ENCODE measurements at places on chromosomes 1 and 21. TPM values are rescaled to one million over a fixed set of nuclear protein-coding genes. Genes with fewer than 3 reads are reported as not detected.

GRCh38 chr1:21639594-21640041 is 29.5 kb downstream of the RAP1GAP start:
- DNase-seq = peak; percentile 22

DNA sequence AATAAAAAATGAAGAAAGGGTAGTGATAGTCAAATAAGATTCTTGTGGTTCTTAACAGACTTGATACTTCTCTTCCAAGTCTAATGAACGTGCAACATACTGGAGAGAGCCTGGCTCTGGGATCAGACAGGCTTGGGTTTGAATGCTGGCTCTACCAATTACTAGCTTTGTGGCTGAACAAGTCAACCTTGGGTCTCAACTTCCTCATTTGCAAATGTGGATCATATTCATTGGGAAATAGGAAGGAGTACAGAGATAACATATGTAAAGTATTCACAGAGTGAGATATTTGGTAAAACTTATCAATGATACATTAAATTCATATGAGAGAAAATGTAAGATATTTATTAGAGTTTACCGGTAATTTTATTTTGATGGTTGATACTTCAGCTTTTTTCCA is 2.0 kb downstream of the EDEM3 start:
- no peak for DNase-seq

DNA sequence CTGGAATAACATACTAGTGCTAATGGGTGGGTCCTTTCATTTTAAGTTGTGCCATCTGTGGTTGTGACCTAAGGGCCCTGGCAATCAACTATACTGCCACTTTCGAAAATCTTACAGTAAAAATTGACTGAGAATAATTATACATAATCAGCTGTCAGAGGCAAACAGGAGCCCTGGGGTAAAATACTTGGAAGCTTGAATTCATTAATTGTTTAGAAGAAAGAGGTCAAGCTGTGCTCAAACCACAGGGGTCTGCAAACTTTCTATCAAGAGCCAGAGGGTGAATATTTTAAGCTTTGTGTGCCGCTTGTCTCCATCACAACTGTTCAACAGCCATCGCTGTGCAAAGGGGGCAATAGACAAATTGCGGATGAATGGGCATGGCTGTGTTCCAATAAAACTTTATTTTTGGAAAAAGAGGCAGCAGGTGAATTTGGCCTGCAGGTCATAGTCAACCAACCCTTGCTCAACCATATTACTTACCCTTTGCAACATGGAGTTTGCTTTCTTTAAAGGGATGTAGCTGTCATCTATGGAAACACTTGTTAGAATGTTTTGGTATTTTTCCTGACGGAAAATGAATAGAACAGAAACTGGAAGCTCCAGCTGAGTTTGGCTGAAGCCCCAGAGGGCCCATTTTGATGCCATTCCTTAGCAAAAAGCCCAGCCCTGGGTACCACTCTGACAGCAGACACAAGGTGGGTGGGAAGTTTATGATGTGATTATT is 35.7 kb upstream of the USP1 start:
- no peak for DNase-seq

- no peak for DNase-seq
Observed at GRCh38 chr1:87591492-87591891, 262.8 kb downstream of the LMO4 start.

GRCh38 chr21:14356746-14357145 is 26.2 kb downstream of the HSPA13 start:
- DNase-seq = no peak

DNA sequence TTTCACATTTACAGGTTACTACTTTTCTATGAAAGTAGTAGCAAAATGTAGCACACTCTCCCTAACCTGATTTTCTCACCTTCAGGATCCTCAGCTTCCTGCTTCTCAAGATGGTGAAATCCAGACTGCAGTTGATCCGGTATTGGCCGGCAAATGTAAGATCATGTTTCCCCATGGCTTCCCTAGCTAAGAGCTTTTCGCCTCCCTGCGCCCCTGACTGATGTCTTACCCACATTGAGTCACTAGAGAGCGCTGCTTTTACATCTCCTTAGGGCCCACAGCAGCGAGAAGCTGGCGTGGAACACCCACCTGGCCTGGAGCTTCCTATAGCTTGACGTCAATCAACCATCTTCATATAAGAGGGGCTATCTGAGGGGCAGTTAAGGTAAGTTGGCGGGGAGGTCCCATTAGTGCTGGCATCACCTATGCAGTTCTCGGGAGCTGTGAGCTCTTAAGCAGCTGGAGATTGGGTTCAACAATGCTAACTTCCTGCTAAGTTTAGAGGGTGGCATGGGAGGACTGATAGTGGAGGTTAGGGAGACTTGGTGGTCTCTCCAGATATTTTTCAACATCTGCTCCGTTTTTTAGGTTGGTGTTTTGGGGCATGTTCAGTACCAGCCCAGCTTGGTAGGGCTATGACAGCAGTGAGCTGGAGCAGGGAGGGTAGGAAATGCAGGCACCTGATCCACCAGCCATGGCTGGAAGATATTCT is 5.5 kb downstream of the PTPN7 start:
- DNase-seq = no peak

Gene IL24
- total RNA-seq = not detected

DNA sequence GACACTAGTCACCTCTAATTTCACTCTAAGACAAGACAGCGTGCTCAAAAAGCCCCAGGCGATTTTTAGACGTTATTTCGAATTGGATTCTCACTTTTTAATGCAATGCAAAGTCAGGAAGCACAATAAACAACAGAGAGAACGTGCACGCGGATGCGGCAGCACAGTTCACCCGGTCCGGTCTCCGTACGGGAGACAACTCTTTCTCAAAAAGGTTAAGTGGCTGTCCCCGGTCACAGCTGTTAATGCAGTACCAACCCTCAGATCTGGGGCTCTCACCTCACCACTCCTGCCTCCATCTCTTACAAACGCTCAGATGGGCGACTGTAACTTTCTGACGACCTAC is 1.2 kb downstream of the HP1BP3 start:
- peak; percentile 1 for DNase-seq

GRCh38 chr1:117607471-117607870 is 1.6 kb downstream of the TENT5C start:
- DNase-seq = no peak

Gene NOTCH2
- 62.2 TPM for total RNA-seq

Gene HAO2
- not detected for total RNA-seq

GRCh38 chr21:19781881-19782652 is 1216.1 kb upstream of the NCAM2 start:
- no peak for DNase-seq

Gene EPHB2
- 39.3 TPM for total RNA-seq

DNA sequence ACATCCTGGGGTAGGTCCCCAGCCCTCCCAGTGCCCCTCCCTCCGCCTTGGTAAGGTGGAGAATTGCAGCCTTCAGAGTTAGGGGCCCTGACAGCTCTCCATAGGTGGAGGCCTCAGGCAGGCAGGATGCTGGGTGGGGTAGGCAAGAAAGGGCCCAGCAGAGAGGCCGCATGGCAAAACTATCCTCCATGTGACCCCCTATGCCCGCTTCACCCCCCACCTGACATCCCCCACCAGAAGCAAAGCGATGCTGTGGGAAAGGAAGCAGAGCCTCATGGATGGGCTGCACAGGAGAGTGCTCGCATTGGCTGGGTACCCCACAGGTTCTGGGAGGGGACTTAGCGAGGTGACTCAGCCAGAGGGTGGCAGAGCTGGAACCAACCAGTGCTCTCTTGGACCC is 1.6 kb downstream of the S100A9 start:
- DNase-seq = no peak

- DNase-seq = peak; percentile 50
Observed at GRCh38 chr21:21163904-21164303, 165.7 kb downstream of the NCAM2 start.

DNA sequence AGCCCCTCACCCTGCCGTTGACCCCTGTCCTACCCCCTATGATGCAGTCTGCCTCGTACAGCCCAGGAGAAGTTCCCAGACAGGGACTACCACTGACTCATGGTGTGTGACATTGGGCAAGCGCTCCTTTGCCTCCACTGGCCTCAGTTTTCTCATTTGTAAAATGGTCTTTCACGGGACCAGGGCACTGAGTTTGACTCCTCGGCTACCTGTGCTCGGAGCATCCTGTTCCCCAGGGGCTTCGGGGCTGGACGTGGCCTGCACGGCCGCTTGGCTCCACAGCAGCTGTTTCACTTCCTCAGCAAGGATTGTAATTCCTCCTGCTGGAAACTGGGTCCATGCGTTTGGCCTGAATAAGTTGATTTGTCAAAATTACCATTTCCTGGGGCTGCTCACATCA is 277.3 kb downstream of the MATN1 start:
- DNase-seq = no peak

GRCh38 chr1:18118078-18118477 is 10.5 kb downstream of the IGSF21 start:
- no peak for DNase-seq

All from A172 (cell line).